Nephron progenitor cell (in vitro differentiated cells): ENCODE measurements at places on chromosomes 2 and 18.

DNA sequence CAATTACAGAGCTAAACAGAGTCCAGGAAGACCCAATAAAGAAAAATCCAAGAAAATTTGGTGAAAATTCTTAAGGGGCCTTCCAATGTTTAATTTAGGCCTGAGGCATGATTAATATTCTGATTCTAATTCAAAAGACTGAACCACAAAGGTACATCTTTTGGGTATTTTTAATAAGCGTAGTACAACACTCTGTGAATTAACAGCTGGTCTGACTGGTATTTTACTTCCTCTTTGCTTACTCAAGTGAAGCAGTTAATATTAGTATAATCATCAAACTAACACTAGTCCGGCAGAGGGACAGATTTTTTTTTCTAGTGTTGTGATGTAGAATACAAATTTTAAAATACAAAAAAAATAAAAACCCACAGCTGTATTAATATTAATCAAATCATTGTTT is 652.9 kb downstream of the NR4A2 start:
- DNase-seq = no peak

DNA sequence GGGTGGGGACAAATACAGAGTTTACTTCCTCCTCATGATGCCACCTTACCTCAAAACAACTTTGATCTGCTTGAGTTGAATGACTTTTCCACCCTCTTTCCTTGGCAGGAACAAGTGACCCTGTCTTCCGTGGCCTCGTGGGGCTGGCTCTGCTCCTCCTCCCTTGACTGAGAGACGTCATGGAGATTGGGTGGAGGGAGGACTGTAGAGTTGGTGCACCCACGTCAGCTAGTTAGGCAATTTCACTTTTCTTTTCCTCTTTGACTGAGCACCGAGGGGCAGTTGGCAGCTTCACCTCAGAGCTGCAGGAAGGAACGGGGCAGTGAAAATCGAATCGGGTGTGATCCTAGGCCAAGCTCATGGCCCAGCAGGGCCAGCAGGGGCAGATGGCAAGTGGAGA is at the start of gene SP140:
Gene SP140, plus strand, starts transcription at position 251 of the 400 bp plus-strand sequence. Its CDS starts 109 bp downstream, at position 360.
- DNase-seq = no peak

GRCh38 chr2:230326453-230327417 is at the start of gene SP140L:
Gene SP140L, plus strand, starts transcription at chr2:230327193. Its CDS starts 77 bp downstream, at chr2:230327270.
- DNase-seq = no peak

GRCh38 chr2:235538981-235539380 is 45.1 kb downstream of the AGAP1 start:
- no peak for DNase-seq

GRCh38 chr2:141329964-141330363 is 800.9 kb downstream of the LRP1B start:
- DNase-seq = no peak

- no peak for DNase-seq
These were observed 484.6 kb upstream of the HS6ST1 start for GRCh38 chr2:128803222-128803621.

DNA sequence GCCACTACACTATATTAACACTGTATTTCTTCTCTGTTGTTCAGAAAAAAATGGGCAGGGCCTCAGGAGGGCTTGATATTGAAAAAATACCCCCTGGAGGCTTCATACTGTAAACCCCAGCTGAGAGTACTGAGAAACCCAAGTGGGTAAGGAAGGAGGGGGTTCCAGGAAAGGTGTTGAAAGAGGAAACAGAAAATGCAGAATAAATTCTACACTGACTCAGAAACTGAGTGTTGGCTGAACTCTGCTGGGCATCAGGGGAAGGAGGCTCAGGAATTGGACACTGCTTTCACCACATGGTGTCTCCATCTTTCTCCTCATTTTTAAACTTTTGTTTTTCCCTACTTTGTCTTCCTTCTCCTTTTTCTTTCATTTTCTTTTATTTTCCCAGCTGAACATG is 253.7 kb downstream of the DYM start:
- DNase-seq = no peak

DNA sequence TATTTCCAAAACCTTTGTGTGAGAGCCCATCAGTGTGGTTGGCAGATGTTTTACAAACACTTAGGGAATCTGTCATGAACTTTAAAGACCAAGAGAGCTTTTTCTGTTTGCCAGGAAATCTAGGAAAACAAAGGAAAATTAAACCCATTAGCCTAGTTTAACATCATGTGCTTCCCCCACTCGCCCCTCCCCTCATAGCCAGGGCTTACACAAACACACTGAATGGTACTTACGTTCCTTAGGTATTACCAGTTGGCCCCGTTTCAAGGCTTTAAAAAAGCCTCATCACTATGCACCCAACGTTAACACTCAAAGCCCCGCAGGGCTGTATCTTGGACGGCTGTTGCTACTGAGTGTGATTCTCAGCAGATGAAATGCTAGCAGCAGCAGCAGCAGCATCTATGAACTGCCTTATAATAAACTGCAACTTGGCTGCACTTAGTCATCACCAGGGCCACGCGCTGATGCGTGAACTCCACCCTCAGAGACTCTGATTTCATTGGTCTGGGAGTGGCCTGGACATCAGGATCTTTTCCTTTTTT is 20.1 kb upstream of the TTC39C start:
- no peak for DNase-seq

DNA sequence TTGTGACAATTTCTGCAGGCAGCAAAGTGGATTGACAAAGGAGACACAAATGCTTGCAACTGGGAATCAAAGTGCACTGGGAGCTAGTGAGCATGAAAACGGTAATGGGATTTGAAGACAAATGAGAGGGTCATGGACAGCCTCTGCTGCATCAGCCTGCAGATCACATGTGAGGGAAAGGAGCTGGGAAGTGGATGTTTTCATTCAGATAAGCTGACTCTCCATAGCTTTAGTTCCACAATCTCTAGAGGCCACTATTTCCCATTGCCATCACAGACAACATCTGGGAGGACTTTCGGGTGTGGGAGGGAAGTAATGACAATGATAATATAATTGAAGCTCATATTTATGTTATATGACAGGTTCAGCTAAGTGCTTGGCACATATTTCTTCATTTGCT is 28.4 kb downstream of the ADCYAP1 start:
- no peak for DNase-seq

- no peak for DNase-seq
These were observed 52.1 kb upstream of the ANKRD62 start for GRCh38 chr18:12041561-12041960.

DNA sequence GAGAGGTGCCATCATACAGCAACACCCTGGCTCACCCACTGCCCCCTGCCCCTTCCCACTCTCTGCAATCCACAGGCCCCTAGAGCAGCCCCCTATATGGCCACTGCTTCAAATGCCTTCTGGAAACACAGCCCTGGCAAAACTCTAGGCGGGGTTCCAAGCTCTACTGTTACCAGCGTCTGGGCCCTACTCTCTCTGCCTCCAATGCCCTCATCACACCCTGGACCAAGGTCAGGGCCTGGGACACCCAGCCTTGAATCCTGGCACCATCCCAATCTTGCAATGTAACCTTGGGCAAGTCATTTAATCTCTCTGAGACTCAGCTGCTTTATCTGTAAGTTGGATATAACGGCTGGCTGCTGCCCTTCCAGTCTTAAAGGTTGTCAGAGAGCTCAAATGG is 39.2 kb upstream of the LOXHD1 start:
- no peak for DNase-seq

DNA sequence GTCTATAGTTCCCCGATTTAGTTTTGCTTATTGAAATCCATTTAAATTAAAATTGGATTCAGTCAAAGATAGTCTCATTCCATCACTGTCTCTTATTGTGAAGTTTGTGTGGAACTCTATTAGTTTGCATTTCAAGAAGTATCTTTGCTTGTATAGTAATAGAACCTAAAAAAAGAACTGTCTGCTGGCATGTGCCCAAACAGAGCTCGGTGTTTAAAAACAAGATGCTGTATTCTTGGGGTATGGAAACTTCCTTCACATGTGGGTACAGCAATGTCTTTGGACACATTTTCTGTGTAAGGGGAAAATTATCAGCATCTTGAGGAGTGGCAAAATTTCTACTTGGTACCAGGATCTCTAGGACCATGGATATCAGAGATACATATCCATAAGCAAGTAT is 292.6 kb downstream of the PLCL1 start:
- no peak for DNase-seq

GRCh38 chr2:74373985-74374384 is 6.1 kb downstream of the DCTN1 start:
- DNase-seq = no peak

- peak; percentile 23 for DNase-seq
These were observed 2.0 kb upstream of the GAD1 start for GRCh38 chr2:170814533-170815230.

DNA sequence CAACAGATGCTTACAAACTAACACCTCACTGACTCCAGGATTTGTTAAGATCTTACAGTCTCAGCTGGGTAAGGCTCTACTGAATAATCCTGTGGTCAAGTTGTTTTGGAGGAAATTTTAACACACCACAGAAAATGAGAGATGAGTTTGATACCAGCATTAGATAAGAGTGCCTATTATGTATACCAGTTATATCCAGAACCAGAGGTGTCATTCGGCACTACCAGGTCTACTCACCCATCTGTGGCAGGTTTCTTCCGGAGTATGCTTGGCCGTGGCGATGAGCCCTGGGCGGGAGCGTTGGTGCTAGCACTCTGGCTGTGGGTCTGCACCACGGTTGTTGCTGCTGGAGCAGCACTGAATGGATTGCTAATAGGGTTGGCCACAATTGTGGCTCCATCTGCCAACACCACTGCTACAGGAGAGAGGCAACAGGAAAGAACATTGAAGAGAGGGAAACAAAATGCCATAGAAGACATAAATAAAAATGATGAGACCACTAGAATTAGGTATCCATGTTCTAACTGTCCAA is 41.2 kb downstream of the SAP130 start:
- no peak for DNase-seq

DNA sequence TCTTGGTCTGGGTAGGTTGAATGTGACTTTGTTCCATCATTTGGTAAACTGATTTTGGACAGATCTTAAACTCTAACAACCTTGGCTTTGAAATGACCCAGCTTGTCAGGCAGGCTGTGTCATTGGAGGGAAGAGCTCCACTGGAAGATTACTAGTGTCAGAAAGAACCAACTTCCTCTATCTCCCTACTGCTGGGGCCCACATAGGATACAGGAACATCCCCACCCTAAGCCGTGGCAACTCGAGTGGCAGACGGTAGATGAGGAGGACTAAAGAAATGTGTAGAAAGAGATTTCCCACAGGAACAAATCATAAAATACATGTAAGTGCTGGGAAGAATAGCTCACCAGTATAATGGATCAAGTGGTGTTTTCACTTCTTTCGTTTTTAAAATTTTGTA is 4.3 kb upstream of the G6PC2 start:
- DNase-seq = no peak

GRCh38 chr2:13601506-13601905 is 884.8 kb downstream of the TRIB2 start:
- DNase-seq = no peak

GRCh38 chr18:79912994-79913831 is 38.2 kb downstream of the SLC66A2 start:
- DNase-seq = no peak

DNA sequence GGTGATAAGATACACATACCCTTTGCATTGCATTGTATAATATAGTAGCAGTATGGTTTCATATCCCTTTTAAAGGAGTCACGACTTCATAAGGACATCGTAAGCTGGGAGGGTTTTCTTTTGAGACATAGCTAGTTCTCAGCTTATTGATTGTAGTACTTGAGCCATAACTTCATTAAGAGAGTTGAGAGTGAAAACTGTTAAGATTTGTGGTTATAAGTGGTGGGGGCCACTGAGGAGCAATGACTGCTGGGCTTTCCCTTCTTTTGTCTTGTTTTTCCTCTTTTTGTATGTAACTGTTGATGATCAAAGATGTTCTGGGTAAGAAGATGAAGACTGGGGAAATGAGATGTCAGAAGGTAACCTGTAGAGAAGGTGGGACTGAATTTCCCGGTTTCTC is 11.0 kb downstream of the EIF5B start:
- DNase-seq = no peak

DNA sequence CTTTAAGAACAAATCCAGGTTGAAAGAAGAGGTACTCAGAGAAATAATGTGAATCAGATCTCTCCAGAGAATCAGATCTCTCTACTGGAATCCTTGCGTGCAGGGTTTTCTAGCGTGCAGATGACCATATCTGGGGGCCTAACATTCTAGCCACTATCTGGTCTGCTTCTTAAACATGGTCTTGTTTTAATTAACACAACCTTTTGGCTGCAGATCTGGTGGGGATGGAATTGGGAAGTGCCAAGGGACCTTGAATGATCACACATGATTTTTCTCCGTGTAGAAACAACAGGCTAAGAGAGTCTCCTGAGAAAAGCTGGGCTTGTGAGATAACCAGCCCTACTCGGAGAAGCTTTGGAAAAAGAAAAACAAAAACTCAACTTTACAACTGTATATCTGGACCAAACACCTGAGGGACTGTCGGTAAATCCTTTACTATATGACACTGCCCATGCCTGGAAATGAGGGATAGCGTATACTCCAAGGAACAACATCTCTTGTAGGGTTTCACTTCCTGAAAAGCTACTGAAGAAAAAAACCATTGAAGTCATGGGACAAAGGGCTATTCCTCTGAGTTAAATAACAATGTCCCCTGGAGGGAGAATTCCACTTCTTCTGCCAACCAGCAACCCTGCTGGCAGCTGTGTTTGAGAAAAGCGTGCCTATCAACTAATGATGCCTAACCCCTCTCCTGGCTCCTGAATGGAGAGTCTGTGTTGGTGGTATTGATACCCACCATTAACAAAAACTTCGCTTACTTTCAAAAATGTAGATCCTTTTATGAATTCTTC is 171.0 kb upstream of the REV1 start:
- DNase-seq = no peak

- peak; percentile 78 for DNase-seq
These were observed 112.5 kb upstream of the SLC38A11 start for GRCh38 chr2:165067643-165068486.

- DNase-seq = no peak
These were observed 40.5 kb upstream of the GAREM1 start for GRCh38 chr18:32511147-32511546.
